A549 treated with ZK216348 at 1 μM for 4 hours (cell line): ENCODE measurements at places on chromosomes 4 and X. TPM values are rescaled to one million over a fixed set of nuclear protein-coding genes. Genes with fewer than 3 reads are reported as not detected.

SSX4B gene
- total RNA-seq, result not detected in 5 replicates

ADH7 gene
- total RNA-seq, result not detected in 5 replicates

TEX13D gene
- total RNA-seq, result not detected in 5 replicates

CABS1 gene
- total RNA-seq, result not detected in 5 replicates

DGAT2L6 gene
- not detected in 5 replicates for total RNA-seq

PRRG1 gene
- 3.9 to 8.4 TPM (median 7.5 TPM) in 5 replicates for total RNA-seq

GPRASP1 gene
- 0.22 to 0.42 TPM (median 0.34 TPM) in 5 replicates for total RNA-seq

FAM47A gene
- not detected in 5 replicates for total RNA-seq

LUZP4 gene
- 0.09 TPM in 1 of 5 replicates, not detected in the others for total RNA-seq

SFRP2 gene
- total RNA-seq, result not detected in 5 replicates

FAM47B gene
- not detected in 5 replicates for total RNA-seq

FHDC1 gene
- total RNA-seq, result 0.46 to 0.79 TPM (median 0.65 TPM) in 5 replicates

SPANXB1 gene
- total RNA-seq, result 2.2 to 3.1 TPM (median 2.3 TPM) in 5 replicates

FGA gene
- total RNA-seq, result 13.3 to 17.3 TPM (median 14.4 TPM) in 5 replicates

TLR3 gene
- total RNA-seq, result 0.15 to 0.72 TPM (median 0.39 TPM) in 5 replicates

HSFX2 gene
- total RNA-seq, result 0.20 to 0.30 TPM in 2 of 5 replicates, not detected in the others

PDGFC gene
- total RNA-seq, result 2.8 to 5.0 TPM (median 3.0 TPM) in 5 replicates

SPRY1 gene
- total RNA-seq, result 2.3 to 3.7 TPM (median 2.8 TPM) in 5 replicates

CXCL11 gene
- not detected in 5 replicates for total RNA-seq

HAND2 gene
- 0.12 to 0.62 TPM (median 0.31 TPM) in 5 replicates for total RNA-seq

PCYT1B gene
- total RNA-seq, result not detected in 5 replicates

NCAPG gene
- total RNA-seq, result 19.4 to 31.0 TPM (median 27.6 TPM) in 5 replicates

ELF4 gene
- total RNA-seq, result 25.9 to 33.4 TPM (median 28.5 TPM) in 5 replicates

MND1 gene
- 12.3 to 21.1 TPM (median 12.8 TPM) in 5 replicates for total RNA-seq

PCDH7 gene
- total RNA-seq, result 0.09 to 0.20 TPM (median 0.12 TPM) in 5 replicates

SMARCA1 gene
- total RNA-seq, result 32.2 to 65.7 TPM (median 47.9 TPM) in 5 replicates

ERVMER34-1 gene
- total RNA-seq, result 0.28 to 0.60 TPM (median 0.51 TPM) in 5 replicates

SMPX gene
- not detected in 5 replicates for total RNA-seq

FNIP2 gene
- 3.3 to 6.3 TPM (median 4.4 TPM) in 5 replicates for total RNA-seq

GRSF1 gene
- total RNA-seq, result 73.0 to 102 TPM (median 80.1 TPM) in 5 replicates

NKAP gene
- total RNA-seq, result 7.3 to 14.4 TPM (median 7.9 TPM) in 5 replicates

RIPPLY1 gene
- total RNA-seq, result not detected in 5 replicates

NAP1L3 gene
- 0.25 to 0.92 TPM (median 0.33 TPM) in 5 replicates for total RNA-seq

CNKSR2 gene
- total RNA-seq, result 2.5 to 5.3 TPM (median 3.1 TPM) in 5 replicates

LANCL3 gene
- total RNA-seq, result not detected in 5 replicates
